Epithelial cell of esophagus (primary cell): ENCODE measurements at places on chromosomes 16 and 17.

DNA sequence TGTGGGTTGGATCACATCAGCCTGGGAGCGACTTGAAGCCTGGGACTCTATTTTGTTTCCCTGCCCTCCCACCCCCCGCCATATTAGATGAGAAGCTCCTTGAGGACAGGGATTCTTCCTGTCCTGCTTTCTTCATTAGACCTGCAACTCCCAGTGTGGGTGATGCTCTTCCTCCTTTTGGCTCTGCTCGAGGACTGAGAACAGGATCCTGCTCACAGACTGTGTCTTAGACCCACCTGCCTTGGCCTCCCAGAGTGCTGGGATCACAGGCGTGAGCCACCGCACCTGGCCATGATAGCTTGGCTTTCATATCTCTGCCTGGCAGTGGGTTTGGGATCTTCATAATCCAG is 21.5 kb upstream of the TNS4 start:
- DNase-seq: peak; percentile 64

DNA sequence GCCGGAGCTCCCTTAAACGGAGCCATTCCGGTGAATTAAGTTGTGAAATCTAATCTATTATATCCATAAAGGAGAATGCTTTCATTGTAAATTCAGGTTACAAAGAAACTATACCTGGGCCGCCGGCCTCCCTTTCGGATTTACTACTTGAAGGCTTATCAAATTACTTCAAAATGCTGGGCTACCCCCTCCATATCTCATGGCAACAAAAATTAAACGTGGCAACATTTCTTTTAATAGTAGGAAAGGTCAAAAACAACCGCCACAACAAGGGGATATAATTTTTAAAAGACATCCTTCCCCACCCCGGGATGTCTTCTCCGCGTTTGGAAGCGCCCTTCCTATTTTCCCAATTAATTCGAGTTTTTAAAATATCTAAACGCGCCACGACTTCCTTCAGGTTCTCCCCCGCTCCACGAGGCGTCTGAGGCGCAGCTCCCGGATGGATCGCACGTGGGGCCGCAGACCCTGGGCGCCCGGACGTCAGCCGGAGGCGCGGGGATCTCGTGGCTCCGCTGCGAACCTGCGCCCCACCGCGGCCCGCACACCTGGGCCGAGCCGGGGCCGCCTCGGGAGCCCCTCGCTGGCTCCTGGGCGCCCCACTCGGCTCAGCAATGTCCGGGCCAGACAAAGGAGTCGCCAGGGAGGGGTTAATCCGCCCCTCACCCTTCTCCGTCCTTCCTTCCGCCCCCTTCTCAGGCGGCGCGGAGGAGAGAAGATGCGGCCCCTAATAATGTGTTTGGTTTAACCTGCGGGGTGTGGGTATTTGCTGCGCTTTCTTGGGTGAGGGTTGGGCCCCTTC is 47.4 kb upstream of the SLC38A10 start:
- DNase-seq: peak; percentile 43

DNA sequence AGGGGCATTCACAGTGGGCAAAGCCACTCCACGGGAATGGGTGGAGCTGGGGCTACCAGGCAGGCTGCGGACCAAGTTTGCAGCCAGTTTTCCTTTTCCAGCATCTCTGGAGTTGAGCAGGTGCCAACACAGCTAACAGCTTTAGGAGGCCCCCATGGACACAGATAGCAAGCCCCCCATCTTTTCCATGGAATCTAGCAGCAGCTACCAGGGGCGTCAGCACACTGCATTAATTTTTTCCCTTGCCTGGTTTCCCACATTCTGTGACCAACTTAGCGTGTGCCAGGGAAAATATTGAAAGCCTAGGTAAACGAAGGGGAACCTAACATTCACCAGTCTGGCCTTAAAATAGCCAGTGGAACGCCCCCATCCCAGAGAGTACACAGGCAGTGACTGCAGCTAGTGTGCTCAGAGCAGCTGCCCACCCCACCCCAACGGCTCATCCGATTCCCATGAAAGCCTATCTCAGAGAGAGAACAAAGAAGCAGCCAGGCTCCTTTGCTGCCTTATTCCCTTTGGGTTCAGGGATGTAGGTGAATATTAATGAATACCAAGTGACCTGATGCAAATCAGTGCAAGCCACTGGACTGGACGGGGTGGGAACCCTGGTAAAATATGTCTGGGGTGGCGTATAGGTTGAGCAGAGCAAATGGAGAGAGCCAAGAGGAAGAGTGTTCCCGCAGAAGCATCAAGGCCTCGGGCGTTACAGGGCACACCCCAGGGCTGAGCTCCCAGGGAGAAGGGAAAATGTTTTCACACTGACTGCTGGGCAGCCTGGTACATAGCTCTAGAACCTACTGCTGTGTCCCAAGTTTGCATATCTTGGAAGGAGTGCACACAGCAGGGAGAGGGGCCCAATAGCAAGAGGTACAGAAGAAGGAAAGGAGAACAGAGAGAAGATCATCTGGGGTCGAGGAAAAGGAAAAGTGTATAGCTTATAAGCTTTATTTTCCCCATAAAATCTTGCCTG is 73.9 kb upstream of the SOX9 start:
- no peak for DNase-seq

DNA sequence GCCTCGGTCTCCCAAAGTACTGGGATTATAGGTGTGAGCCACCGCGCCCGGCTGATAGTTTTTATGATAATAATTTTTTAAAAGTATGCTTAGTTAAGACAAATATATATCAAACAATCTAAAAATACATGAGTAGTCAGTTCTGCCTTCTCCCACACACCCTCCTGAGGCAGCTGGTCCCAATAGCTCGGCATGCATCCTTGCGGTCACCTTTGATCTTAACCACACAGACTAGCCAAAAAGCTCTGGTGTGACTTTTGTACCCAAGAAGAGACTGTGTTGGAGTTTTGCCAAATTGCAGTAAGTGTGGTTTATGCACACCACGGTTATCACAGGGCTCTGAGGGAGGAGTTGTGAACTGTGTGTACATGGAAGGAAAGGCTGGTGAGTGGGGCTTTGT is 25.6 kb downstream of the ATP6V0A1 start:
- no peak for DNase-seq

DNA sequence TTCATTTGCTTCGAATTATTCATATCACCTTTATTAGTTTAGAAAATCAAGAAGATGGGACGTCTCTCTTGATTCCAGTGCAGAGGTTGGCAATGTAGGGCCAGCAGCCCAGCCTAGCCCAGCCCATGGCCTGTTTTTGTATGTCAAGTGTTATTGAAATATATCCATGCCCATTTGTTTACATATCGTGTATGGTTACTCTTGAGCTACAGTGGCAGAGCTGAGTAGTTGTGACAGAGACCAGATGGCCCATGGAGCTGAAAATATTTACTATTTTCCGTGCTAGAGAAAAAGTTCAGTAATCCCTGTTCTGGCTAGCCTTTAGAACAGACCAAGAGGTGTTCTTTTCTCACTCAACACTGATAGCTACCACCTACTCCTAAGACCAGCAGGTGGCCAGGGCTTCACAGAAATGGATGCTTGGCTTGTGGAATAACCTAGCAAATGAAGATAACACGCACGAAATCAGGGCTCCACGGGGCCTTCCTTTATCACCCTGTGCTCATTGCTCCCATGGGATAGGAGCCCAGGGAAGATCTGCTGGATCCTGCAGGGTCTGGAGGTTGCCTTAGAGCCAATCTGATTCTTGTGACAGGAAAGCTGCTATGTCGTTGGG is 123.2 kb upstream of the ANKFN1 start:
- no peak for DNase-seq

DNA sequence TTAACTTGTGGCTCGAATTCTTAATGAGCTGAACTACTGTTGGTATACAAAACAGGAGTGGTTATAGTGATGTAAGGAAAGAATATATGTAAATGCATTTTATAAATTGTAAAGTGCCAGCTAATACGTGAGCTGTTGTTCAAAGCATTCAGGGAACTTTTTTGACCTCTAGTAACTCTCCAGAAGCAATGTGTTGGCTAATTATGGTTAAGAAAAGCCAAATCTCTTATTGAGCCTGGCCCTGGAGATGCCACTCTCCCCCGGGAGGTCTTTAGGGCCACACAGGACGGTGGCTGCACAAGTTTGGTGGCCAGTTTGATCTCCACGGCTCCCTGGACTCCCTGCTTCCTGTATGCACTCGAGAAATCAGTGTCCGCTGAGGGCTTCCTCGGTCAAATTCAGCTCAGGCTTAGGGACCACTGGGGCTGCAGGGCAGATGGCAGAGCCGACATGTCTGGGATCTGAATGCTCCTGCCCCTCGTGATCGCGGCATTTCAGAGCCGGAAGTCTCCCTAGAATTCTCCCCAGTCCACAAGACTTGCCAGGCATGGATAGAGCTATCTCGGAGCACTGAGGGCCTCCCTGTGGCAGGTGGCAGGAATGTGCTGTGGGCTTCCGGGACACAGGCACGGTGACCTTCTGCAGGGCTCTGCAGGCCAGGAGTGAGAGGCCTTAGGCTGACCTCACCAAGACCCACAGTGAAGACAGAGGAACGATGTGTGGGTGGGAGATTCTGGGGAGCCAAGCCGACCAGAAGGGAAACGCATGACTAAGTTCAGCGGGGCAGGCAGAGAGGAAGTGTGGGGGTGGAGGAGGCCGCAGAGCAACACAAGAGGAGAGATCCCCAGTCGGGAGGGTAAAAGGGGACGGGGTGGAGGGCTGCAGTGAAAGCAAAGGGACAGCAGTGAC is 18.6 kb upstream of the PITPNM3 start:
- DNase-seq: peak; percentile 48

DNA sequence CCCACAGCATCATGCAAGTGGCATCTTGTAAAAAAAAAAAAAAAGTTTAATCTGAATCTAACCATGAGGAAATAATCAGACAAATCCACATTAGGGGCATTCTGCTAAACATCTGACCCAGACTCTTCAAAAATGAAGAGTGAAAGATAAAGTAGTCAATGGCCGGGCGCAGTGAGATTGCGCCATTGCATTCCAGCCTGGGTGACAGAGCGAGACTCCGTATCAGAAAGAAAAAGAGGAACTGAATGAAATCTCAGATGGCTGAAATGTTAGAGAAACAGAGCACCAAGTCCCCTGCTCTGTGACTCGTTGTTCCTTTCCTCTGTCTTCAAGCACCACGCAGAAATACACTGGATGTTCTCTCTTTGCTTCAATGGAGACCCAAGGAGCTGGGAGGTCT is 12.7 kb upstream of the RNF135 start:
- DNase-seq: no peak

DNA sequence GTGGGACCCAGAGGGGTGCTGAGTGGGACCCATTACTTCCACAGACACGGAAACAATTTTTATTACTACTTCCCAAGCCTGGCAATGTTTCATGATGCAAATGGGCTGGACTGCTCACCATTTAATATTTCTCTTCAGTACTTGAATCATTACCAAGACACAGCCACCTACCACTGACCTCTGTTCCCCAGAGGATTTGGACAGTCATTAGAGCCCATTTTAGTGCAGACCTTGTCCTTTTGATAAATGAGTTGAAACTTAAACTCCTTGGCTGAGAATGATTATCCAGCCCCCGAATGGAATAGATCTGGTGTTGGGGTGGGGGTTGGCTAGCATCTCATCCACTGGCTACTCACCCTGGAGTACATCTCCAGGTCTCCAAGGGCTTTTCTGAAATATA is 33.6 kb upstream of the APOH start:
- no peak for DNase-seq

- no peak for DNase-seq
Observed at GRCh38 chr16:2295056-2295798, 27.3 kb upstream of the RNPS1 start.

GRCh38 chr16:67917852-67918236 is 13.8 kb downstream of the CTRL start:
- DNase-seq: peak; percentile 95

- no peak for DNase-seq
Observed at GRCh38 chr16:86199182-86199581, 300.2 kb downstream of the IRF8 start.

DNA sequence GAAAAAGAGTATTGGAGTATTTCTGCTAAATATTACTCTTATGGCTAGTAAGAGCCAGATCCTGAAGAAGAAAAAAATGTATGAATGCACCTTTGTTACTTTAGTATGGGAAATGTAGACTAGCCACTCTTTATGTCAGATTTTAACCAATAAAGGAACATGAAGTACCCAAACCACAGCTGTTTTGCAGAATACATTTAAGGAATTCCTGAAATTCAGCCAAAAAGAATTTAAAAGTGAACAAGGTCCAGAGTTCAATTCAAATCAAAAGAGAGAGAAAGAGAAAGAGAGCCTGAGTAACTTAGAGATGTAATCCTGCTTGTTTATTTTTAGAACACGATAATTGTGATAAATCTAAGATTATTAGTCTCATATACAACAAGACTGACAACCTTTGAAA is 1.2 kb downstream of the KCNJ16 start:
- no peak for DNase-seq
